ENCODE measurements at places on chromosomes 3 and 15.

GRCh38 chr3:9250236-9250635 is 790 bp upstream of the SRGAP3 start:
- DNase-seq = no peak

DNA sequence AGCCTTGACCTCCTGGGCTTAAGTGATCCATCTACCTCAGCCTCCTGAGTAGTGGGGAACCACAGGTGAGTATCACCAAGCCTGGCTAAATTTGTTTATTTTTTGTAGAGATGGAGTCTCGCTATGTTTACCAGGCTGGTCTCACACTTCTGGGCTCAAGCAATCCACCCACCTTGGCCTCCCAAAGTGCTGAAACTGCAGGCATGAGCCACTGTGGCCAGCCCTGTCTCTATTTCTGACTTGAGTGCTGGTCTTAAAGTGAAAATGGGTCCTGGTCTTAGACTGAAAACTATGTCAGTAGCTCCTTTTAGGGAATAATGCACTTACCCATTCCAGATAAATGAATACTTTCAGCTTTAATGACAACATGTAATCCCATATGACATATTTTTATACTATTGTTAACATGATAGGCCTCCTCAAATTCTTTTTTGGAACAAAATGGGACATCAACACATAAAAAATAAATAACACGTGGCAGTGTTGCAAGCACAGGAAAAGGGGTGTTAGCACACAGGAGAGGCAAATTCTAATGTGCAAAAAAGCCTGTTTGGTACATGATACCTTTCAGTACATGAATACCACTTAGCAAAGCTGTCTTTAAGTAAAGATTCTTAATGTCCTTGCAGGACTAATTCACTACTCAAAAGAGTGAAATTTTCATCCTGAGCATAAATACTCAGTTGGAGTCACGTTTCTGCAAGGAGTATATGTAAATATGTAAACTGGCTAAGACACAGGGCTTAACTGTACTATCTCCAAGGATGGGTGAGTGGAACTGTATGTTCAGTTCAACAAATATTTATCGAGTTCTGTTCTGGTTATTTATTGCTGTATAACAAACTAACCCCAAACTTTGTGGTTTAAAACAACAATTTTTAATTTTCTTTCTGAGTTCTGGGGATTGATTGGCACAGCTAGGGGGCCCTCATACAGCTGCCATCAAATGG is 194.7 kb downstream of the NR1D2 start:
- no peak for DNase-seq

- no peak for DNase-seq
Observed at GRCh38 chr3:64945171-64945729, 257.4 kb upstream of the ADAMTS9 start.

DNA sequence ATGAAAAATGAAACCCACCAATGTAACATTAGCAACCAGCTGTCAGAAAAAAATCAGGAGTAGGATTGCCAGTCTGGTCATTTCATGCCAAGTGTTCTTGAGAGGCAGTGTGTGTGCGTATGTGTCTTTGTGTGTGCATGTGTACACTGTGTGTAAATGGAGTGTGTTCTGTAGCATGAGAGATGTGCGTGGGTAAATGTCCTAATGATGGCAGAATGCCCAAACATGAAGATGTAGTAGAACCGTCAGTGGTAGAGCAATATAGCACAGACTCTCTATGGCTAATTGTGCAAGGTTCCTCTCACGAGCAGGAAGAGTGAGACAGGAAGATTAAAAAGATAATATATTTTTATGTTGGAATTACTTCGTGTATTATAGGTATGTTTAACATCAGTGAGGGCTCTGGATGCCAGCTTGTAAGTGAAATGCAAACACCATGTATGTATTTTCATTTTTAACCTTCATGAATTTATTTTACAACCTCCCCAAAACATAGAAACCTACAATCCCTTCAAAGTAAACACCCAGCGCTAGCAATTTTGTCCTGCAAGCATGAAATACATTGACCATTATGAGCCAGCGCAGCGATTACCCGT is 1038.7 kb downstream of the IGSF11 start:
- no peak for DNase-seq

GRCh38 chr3:132378048-132378762 is 39.1 kb upstream of the DNAJC13 start:
- DNase-seq = no peak

Data from kidney capillary endothelial cell (primary cell).